NCI-H1436 treated with DMSO at 0.1 percent for 48 hours (cell line): ENCODE measurements at places on chromosomes 12 and 14.

DNA sequence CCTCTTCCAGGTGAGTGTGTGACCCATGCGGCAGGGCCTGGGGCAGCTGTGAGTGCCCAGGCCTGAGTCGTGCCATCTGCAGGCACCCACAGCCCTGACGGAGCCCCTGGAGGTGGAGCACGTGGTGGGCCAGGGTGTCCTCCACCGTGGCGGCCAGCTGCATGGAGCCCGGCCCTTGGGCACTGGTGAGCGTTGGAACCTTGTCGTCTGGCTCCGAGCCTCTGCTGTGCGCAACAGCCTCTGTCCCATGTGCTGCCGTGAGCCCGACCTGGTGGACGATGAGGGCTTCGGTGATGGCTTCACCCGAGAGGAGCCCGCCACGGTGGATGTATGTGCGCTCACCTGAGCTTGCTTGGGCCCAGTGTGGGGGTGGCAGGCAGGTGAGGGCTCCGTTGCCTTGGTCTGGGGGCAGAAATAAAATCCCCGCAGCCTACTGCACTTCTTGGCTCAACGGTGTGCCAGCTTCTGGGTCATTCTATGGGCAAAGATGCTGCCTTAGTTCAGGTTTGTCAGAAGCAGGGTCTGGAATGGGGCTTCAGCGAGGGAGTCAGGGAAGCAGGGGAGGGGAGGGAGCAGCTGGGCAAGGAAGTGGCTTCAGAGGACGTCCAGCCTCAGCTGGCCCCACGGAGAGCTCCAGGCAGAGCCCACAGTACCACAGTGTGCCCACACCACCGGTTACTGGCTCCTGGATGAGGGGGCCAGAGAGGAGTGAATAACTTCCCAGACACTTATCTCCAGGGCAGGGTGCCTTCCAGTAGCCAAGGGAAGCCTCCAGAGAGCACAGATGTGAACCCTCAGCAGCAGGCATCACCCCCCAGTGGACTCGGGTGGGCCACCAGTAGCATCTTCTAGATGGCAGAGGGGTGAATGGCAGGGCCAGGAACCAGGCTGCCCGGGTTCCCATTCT lies 1.2 kb upstream of the ARL6IP4 start:
- DNase-seq, result no peak

DNA sequence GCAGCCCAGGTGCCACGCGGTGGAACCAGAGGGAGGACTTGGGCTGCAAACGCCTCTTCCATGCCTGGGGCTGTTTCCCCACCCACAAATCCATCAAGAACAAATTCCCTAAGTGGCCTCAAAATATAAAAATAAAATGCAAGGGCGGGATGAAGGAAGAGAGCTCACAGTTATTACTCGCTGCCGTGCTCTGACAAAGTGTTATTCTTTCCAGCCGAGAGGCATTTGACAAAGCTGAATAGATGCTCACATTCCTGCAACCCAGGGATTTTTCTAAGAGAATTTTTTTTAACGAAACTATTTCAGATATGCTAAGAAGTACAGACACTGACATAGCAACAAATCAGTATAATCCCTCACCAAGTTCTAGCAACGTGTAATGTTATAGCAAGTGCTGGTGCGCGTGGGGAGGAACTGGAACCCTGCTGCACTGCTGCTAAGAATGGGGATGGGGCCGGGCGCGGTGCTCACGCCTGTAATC lies 70.7 kb downstream of the SCARB1 start:
- DNase-seq, result no peak

- no peak for DNase-seq
Observed at GRCh38 chr14:60931218-60931617, 49.7 kb downstream of the TRMT5 start.

DNA sequence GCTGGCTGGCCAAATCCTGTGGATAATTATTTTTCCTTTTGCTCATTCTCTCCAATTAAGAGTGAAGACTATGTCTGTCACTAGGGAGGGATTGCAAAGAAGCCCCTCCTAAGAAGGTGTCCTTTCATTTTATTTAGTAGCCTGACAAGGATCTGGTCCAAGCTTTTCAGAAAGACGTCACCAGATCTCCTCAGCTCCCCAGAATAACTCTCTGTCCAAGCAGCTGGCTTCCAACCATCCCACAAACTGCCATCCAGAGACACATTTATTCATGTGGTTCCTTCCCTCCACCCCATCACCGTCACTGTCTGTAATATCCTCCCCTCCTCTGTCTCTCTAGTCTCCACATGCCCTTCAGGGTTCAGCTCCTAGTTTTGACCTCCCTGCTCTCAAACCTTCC lies 69.9 kb downstream of the PPM1H start:
- DNase-seq, result no peak

DNA sequence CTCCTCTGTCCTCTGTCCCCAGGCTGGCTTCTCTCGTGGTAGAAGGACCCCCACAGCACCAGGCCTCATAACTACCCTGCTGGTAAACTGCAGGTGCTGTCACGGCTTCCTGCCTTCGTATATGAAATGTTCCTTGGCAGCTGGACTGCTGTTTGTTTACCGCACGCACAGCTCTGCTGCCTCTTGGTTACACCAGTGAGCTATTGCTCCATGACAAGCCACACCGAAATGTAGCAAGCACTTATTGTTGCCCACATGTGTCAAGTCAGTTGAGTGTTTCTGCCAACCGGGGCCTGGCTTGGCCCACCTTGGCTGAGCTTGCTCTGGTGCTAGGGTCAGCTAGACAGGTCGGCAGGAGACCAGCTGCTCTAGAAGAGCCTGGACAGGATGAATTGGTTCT lies 21.7 kb upstream of the TCL1B start:
- DNase-seq, result no peak

- no peak for DNase-seq
Observed at GRCh38 chr14:105528586-105529318, 2.4 kb downstream of the TMEM121 start.

GRCh38 chr14:52268279-52269061 lies 972 bp downstream of the PTGDR start:
- DNase-seq, result no peak

DNA sequence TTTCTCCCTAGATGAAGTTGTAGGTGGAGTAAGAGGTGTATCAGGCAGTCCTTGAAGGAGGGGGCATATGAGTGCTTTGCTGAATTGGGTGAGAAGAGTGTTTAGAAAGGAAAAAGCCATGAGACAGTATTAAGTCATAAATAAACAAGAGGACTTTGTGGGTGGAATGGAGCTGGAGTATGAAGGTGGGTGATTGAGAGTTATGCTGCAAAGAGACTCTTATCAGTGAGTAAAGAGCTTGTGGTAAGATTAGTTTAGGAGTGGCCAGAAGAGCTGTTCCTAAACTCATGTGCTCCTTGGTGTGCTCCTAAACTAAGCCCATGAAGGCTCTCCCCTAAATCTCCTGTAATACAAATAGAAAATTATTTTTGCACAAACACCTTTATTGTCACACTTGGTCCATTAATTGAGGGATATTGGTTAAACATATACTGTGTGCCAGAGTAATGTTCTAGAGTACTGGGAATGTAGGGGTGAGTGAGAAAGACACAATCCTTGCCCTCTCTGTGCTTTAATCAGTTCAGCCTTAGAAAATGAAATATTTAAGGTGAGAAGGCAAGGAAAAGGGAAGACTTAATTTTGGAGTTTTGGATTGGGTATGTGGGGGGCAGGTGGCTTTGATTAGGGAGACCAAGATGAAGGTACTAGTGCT lies 9.8 kb downstream of the CHPT1 start:
- no peak for DNase-seq
